ENCODE measurements at places on chromosomes 3 and 15.

DNA sequence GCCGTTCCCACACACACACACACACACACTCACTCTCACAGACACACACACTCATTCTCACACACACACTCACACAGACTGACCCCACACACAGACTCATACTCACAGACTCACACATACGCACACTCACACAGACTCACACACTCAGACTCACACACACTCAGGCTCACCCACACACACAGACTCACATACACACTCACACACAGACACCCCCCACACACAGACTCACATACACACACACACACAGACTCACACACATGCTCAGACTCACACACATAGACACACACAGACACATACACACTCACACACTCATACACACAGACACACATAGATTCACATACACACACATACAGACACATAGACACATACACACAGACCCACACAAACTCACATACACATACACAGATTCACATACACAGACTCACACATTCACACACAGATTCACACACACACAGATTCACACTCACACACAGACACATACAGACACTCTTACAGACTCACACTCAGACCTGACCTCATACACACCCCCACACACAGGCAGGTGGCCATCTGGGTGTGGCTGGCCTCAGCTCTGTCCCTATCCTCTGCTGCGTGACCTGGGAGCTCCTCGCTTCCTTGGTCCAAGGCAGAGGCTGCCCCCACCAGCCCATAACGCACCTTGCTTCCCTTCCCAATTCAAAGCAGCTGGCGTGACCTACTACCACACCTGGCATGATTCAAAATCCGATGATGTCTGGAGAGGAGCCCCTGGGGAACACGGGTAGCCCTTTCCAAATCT, 1.9 kb downstream of the C3orf22 start:
- no peak for DNase-seq

GRCh38 chr3:39327053-39327745, 2.3 kb upstream of the CCR8 start:
- no peak for DNase-seq

DNA sequence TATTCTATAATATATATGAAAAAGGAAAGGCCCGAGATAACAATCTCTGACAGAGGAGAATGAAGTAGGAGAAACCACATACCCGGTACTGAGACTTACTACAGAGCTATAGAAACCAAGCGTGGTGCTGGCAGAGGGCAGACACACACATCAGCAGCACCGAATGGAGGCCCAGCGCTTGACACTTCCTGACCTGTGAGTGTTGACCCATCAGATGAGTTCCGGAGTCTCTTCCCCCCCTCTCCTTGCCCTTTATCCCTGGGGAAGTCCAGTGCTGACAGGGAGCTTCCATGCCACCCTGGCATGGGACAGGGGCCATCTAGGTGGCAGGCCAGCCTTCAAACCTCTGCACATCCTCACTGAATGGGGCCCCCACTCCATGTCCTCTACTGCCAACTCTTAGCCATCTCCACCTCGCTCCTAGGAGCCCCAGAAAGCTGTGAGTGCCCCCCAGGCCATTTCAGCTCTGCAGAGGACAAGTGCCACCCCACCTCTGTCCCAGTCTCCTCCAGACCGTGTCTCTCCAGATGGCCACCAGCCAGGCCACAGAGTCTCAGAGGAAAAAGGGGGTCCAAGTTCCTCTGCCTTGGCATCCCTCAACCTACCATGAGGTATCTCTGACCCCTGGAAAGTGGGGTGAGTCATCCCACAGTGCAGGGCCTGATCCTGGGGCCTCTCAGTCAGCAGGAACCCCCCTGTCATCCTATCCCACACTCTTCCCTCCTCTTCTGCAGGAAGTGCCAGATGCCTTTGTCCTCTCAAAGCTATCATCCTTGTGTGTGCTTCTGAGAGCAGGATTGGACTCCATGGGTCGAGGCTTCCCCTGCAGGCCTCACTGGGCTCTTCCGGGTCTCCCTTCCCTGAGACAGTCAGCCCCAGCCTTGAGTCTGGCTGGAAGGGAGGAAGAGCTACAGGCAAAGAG, 116.5 kb upstream of the ALDH1A3 start:
- DNase-seq = peak; percentile 59

DNA sequence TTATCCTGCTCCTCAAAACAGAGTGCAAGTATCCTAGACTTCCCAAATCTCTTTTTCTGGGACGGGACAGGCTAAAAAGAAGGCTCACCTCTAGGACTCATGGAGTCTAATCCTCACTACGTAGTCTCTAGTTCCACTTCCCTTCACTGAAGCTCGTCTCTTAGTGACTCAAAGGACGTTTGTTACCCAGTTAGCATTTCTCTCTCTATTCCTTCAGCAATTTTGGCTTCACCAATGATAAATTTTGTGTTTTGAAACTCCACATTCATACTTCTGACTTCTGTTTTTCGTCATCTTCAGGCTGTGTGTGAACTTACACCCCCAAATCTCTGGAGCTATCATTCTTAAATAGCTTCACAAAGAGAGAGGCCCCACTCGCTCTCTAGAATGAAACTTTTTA, 627.1 kb downstream of the NAALADL2 start:
- DNase-seq = no peak

DNA sequence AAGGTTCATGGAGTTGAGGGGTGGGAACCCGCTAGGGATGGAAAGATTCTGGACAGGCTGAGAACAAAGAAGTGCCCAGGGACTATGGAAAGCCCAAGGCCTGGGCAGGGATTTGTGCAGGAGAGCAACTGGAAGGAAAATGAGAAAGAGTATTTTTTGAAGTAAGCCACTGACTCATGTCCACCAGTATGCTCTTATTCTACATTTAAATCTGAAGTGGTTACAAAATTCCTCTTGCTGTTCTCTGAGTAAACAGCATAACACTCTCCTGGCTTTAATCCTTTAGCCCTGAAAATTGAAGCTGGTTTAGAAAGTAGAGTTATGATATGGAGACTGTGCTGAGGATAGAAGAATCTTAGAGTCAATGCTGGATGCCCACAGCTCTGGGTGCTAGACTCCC, 165.2 kb downstream of the ISL2 start:
- no peak for DNase-seq

DNA sequence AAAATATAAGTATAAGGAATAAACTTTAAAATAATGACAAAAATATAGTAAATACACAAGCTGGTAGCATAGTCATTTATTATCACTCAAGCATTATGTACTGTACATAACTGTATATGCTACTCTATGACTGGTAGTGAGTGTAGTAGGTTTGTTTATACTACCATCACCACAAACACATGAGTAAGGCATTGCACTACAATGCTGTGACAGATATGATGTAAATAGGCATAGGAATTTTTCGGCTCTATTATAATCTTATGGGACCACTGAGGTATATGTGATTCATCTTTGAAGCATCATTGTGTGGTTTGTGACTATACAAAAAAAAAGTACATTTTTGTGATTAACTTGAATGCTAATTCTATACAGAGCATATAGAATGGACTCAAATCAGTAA, 35.3 kb upstream of the FBN1 start:
- peak; percentile 97 for DNase-seq

DNA sequence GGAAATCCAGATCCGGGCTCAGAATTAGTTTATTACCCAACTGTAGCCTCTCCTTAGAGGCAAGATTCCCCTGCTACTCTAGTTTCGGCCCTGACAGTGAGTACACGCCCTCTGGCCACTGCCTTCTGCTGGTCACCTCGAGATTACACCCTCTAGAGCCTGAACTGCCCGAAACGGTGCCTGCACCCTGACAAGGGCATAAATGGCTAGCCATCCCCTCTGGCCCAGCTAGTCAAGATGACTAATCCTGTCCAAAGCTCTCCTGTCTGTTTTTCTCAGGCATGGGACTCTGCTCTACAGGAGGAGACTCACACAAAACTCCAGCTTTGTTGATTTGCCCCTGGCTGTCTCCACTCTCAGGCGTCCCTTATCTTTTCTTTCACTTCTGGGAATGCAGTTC, 150.5 kb upstream of the UBE2E2 start:
- DNase-seq = no peak

- DNase-seq = peak; percentile 33
Observed at GRCh38 chr15:68608206-68608843, 29.5 kb downstream of the CORO2B start.

- DNase-seq = peak; percentile 23
Observed at GRCh38 chr15:91021516-91022074, 799 bp downstream of the VPS33B start.

- peak; percentile 54 for DNase-seq
Observed at GRCh38 chr15:98876451-98877369, 130.9 kb downstream of the PGPEP1L start.

DNA sequence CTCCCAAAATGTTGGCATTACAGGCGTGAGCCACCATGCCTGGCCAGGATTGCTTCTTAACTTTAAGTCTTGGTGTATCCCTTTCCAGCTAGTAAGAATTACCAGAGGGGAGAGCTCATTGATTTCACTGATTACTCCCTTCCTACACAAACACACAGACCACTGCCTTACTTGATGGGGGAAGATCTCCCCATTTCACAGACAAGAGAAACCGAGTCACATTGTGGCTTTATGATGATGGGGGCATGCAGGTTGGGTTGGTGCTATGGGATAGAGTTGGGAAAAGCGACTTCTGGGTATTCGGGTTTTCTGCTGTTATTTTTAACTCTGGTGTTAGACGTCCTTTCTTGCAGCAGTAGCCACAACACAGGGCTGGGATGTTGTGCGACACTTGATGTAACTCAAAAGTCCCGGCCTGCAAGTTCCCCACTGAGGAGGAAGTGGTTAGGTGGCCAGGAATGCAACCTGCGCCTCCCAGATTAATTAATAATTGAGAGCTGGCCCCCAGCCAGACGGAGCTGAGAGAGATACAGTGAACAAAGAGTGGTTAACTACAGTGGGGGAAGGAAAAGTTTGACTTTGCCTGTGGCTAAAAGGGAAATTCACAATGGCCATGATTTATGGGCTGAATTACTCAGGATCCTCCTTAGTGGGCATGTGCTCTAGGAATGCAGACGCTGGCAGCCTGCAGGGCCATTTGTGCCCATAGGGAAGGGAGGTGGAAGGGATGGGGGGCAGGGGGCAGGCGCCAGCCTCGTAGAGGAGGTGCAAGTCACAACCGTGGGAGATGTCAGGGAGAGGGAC, 63.6 kb downstream of the SMAD6 start:
- peak; percentile 89 for DNase-seq

DNA sequence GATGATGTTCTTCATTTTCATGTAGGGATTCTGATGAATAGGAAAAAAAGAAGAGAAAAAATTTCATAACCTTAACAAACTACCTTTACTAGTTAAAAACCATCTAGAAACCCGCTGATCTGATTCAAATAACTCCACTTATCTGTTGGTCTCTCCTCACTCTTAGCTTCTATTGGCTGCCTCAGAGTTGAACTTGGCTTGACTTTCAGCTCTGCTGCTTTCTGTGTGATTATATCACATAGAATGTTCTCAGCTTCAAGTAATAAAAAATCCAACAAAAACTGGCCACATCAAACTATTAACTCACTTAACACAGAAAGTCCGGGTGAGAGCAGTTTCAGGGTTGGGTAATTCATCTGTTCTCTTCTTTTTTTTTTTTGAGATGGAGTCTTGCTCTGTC, 126.8 kb upstream of the RASGRP1 start:
- no peak for DNase-seq

DNA sequence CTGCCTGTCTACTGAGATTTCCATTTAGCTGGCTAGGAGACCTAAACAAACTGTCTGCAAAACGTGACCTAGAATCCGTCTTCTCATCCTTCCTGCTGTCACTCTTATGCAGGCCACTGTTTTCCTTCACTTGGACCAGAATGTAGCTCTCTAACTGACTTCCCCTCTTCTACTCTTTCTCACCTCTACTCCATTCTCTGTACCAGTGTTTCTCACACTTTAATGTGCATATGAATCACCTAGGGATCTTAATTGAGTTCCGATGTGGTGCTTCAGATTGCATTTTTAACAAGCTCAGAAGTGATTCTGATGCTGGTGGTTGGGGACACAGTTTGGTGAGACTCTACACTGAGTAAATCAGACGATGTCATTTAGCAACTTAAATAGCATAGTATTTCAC, 1.6 kb upstream of the GBE1 start:
- DNase-seq = no peak

All from fibroblast of skin of right biceps (primary cell).